Activated CD4-positive, alpha-beta memory T cell treated with anti-CD3 and anti-CD28 coated beads for 36 hours (primary cell): ENCODE measurements at places on chromosomes 7 and 10. TPM values are rescaled to one million over a fixed set of nuclear protein-coding genes. Genes with fewer than 3 reads are reported as not detected.

- DNase-seq: no peak
- H3K4me3 ChIP-seq: no peak overlapping the region
- H3K36me3 ChIP-seq: no peaks in the 10 kb centered on the region
- H3K27ac ChIP-seq: peak overlapping the region; percentile 24
- peaks cover 81% of the 10 kb centered on the region for H3K27me3 ChIP-seq
Measured at GRCh38 chr7:101170617-101171441, 5.5 kb upstream of the VGF start.

- H3K4me1 ChIP-seq: peaks cover 11% of the 10 kb centered on the region
- no peak overlapping the region for H3K27ac ChIP-seq
- H3K27me3 ChIP-seq: peaks cover 7% of the 10 kb centered on the region
- H3K36me3 ChIP-seq: no peaks in the 10 kb centered on the region
- no peak for DNase-seq
Measured at GRCh38 chr7:87056346-87056745, 3.1 kb downstream of the ELAPOR2 start.

DNA sequence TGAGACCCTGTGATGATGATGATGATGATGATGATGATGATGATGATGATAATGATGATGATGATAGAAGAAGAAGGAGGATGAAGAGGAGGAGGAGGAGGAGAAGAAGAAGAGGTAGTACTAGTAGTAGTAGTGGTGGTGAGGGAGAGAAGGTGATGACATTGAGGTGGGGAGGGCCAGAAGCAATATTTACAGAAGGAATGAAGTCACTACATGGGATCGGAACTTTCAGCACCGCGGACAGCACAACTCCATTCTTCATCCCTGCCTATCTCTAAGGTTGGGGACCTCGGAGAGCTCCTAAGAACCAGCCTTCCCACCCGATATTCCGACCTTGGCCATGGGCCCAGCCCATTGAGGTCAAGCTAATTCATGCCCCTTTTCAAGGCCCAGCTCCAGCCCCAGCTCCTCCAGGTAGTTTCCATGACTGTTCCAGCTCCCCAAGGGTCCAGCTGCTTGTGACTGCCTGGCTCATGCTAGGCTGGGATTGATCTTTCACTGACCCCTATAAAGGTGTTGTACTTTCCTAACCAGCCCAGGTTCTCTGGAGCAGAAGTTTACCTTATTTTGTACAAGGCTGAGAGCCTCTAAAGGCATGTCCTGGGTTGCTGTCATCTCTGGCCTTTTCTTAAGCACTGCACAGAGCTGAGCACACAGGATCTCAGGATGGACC, 10.3 kb downstream of the CRHR2 start:
- H3K36me3 ChIP-seq: no peaks in the 10 kb centered on the region
- no peaks in the 10 kb centered on the region for H3K4me1 ChIP-seq
- H3K4me3 ChIP-seq: no peak overlapping the region

- no peak overlapping the region for H3K4me3 ChIP-seq
- no peak for DNase-seq
- no peak overlapping the region for H3K27ac ChIP-seq
- no peaks in the 10 kb centered on the region for H3K36me3 ChIP-seq
- H3K27me3 ChIP-seq: peaks cover under 1% of the 10 kb centered on the region
Measured at GRCh38 chr7:103521937-103522336, 75.9 kb upstream of the SLC26A5 start.

GRCh38 chr7:148921189-148921588, 37.1 kb upstream of the EZH2 start:
- H3K27ac ChIP-seq: no peak overlapping the region
- no peak for DNase-seq
- no peak overlapping the region for H3K4me3 ChIP-seq
- no peaks in the 10 kb centered on the region for H3K27me3 ChIP-seq
- no peaks in the 10 kb centered on the region for H3K36me3 ChIP-seq

DNA sequence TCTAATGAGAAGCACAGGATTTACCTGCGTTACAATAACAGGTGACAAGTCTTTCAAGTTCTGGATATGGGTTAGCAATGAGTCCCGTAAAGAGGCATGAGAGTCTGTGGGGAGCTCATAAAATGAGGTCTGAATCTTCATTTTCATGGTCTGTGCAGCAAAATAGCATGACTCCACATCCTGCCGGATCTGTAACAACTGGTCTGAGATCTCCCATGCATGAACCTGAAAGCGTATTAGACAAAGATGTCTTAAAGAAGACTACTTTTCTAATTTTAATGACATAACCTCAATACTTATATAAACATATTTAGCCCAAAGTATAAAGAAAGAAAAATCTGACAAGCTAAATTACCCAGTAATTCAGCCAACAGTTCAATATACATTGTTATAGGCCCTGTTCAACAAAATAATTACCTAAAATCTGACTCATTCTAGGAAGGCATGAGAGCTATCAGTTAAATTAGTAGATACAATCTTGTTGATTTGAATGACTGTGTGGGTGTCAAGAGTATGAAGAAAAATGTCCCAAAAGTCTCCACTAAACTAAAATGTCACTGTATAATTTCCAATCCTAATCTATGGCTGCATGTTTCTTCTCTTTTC, 36.9 kb downstream of the TNPO3 start:
- no peak for DNase-seq
- H3K27ac ChIP-seq: no peak overlapping the region
- H3K4me3 ChIP-seq: no peak overlapping the region
- H3K4me1 ChIP-seq: peaks cover 36% of the 10 kb centered on the region
- no peaks in the 10 kb centered on the region for H3K27me3 ChIP-seq

Gene PIK3CG
- total RNA-seq: 11.3 TPM

- H3K27ac ChIP-seq: no peak overlapping the region
- no peak for DNase-seq
- H3K4me3 ChIP-seq: no peak overlapping the region
- H3K27me3 ChIP-seq: no peaks in the 10 kb centered on the region
- H3K36me3 ChIP-seq: no peaks in the 10 kb centered on the region
Measured at GRCh38 chr10:95706990-95707389, 13.3 kb upstream of the TCTN3 start.

Gene ZNF239
- total RNA-seq: 1.7 TPM

DNA sequence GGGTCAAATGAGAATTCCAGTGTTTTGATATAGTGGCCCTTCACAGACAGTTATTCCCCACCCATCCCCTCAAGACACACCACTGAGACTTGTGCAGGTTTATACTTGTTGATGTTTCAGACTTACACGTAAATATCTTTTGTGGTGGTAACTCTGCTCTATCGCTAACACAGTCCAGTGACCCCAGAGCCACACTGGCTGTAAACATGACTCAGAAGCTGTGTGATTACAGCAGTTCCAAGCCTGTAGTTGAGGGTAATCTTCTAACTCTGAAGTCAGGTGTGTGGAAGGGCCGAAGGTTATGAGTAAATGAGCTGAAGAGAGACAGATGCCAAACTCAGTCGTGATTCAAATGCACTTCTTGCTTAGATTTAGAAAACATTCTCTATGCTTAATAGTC, 19.4 kb downstream of the NOBOX start:
- H3K36me3 ChIP-seq: peaks cover 5% of the 10 kb centered on the region
- no peak for DNase-seq
- H3K27ac ChIP-seq: peak overlapping the region; percentile 51
- no peaks in the 10 kb centered on the region for H3K27me3 ChIP-seq
- H3K4me3 ChIP-seq: no peak overlapping the region

- H3K4me1 ChIP-seq: peaks cover 23% of the 10 kb centered on the region
- peak overlapping the region; percentile 95 for H3K4me3 ChIP-seq
- peaks cover 15% of the 10 kb centered on the region for H3K36me3 ChIP-seq
- DNase-seq: no peak
- no peaks in the 10 kb centered on the region for H3K27me3 ChIP-seq
Measured at GRCh38 chr7:100148225-100148558, 526 bp upstream of the LAMTOR4 start.

GRCh38 chr7:84744385-84744784, 442.5 kb downstream of the SEMA3D start:
- H3K27me3 ChIP-seq: no peaks in the 10 kb centered on the region
- H3K4me3 ChIP-seq: no peak overlapping the region
- no peaks in the 10 kb centered on the region for H3K4me1 ChIP-seq
- H3K27ac ChIP-seq: no peak overlapping the region
- DNase-seq: no peak
- H3K36me3 ChIP-seq: no peaks in the 10 kb centered on the region

Gene FRMD4A
- 1.7 TPM for total RNA-seq

Gene MBL2
- total RNA-seq: not detected

DNA sequence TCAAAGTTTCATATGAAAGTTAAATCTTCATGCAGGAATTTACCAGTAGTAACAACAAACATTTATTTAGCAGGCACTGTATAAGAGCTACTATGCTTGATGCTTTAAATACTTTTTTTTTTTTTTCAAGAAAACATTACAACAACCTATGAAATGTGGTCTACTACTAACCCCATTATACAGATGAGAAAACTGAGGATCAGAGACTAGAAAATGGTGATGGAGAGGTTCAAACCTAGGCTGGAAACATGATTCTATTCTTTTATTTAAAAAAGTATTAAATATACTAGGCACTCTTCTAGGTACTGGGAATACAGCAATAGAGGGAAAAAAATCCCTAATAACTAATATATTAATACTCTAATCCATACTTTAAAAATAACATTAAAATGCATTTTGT, 40.6 kb upstream of the TMEM168 start:
- no peaks in the 10 kb centered on the region for H3K27me3 ChIP-seq
- no peak overlapping the region for H3K4me3 ChIP-seq
- DNase-seq: no peak
- H3K4me1 ChIP-seq: no peaks in the 10 kb centered on the region
- no peak overlapping the region for H3K27ac ChIP-seq

Gene HECW1
- total RNA-seq: not detected

GRCh38 chr10:30422981-30423654, 10.9 kb upstream of the MAP3K8 start:
- H3K27me3 ChIP-seq: no peaks in the 10 kb centered on the region
- no peak overlapping the region for H3K27ac ChIP-seq
- H3K4me3 ChIP-seq: no peak overlapping the region

Gene HABP2
- not detected for total RNA-seq

GRCh38 chr10:113520690-113521474, 32.0 kb upstream of the HABP2 start:
- H3K27me3 ChIP-seq: peaks cover 8% of the 10 kb centered on the region
- H3K27ac ChIP-seq: no peak overlapping the region
- no peak overlapping the region for H3K4me3 ChIP-seq
- DNase-seq: peak; percentile 43
- H3K4me1 ChIP-seq: no peaks in the 10 kb centered on the region

- DNase-seq: no peak
- no peaks in the 10 kb centered on the region for H3K36me3 ChIP-seq
- H3K4me3 ChIP-seq: peak overlapping the region; percentile 34
- H3K27me3 ChIP-seq: peaks cover 46% of the 10 kb centered on the region
Measured at GRCh38 chr10:30058570-30059132, 735 bp downstream of the JCAD start.

Gene MYH16
- not detected for total RNA-seq

DNA sequence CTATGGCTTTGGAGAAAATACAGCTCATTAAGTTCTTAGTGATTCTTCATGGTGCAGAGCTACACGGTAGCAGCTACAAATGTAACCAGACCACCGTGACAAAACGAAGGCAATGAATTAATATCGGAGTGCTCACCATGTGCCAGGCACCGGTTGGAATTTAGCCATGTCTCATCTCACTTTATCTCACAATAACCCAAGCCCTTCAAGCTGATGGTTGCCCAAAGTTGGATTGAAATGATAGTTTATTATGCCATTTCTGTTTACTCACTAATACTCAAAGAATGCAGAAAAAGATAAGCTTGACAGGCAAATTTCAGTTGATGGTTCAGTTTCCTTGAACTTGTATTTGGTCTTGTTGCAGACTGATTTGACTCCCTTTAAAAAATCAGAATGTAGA, 312.6 kb downstream of the SKIDA1 start:
- no peak for DNase-seq

DNA sequence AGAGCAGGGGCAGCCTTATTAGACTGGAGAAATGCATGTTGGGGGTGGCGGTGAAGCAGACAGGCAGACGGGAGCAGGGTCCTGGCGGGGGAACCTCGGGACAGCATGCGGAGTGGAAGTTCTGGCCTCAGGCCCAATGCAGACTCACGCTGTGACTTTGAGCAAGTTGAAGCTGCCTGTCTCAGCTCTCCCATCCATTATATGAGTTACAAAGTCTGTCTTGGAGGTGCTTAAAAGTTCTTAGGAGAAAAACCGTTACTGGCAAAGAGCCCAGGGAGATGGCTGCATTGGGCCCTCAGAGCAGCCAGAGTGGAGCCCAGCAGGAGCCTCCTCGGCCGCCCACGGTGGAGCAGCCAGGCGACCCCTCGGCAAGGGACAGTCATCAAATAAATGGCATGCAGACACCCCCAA, 509.5 kb downstream of the PLXNA4 start:
- no peaks in the 10 kb centered on the region for H3K27me3 ChIP-seq
- no peak overlapping the region for H3K4me3 ChIP-seq
- H3K36me3 ChIP-seq: no peaks in the 10 kb centered on the region

DNA sequence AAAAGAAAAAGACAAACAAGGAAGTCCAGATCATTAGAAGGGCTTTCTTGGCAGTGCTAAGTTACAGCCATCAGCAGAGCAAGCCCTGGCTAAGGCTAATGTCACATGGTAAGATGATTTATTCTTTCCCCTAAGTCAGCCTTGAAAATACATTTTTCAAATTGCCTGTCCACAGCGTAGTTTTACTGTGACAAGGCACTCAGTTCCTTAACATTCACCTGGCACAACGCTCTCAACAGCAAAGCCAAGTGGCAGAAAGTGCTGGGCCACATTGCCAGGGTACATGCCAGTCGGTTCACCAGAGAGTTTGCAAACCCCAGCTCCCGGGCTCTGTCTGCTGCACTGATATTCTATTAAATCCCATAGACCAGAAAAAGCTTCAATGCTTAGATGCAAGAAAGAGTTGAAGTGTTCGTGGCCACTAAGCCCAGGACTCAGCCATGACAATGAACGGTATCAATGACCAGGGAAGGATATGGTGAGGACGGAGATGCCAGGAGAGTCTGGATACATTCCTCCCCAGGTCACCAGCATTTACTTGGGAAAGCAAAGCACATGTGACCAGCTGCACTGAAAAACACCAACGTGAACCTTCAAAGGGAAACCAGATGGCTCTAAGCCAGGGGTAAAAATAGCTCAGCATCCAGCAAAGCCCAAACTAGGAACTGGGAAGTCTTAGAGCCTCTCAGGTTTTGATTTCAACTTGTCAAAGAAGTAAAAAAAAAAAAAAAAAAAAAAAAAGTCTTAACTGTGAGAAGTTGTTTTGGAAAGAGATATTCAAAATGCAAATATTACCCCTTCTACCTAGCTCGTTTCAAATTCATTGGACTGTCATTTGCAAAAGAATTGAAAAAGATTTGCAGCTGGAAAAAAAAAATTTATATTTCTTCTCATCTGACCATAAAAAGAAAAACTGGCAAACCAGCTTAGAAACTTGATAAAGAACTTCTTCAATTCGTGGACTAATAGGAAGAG, 23.9 kb upstream of the MPP7 start:
- H3K27ac ChIP-seq: peak overlapping the region; percentile 24
- H3K27me3 ChIP-seq: no peaks in the 10 kb centered on the region
- DNase-seq: no peak
- H3K4me3 ChIP-seq: peak overlapping the region; percentile 30
- H3K36me3 ChIP-seq: no peaks in the 10 kb centered on the region
